ENCODE measurements at places on chromosomes 7 and 10. TPM values are rescaled to one million over a fixed set of nuclear protein-coding genes. Genes with fewer than 3 reads are reported as not detected.
A peak's percentile ranks its signal among the peaks of the same experiment; 100 is the strongest.

The TMEM178B gene
- 0.32 TPM for polyA plus RNA-seq

GRCh38 chr7:150897502-150898474 lies 45.5 kb downstream of the AOC1 start:
- no peak for DNase-seq

- DNase-seq: no peak
Observed at GRCh38 chr7:131554880-131555516, 1.4 kb downstream of the PODXL start.

DNA sequence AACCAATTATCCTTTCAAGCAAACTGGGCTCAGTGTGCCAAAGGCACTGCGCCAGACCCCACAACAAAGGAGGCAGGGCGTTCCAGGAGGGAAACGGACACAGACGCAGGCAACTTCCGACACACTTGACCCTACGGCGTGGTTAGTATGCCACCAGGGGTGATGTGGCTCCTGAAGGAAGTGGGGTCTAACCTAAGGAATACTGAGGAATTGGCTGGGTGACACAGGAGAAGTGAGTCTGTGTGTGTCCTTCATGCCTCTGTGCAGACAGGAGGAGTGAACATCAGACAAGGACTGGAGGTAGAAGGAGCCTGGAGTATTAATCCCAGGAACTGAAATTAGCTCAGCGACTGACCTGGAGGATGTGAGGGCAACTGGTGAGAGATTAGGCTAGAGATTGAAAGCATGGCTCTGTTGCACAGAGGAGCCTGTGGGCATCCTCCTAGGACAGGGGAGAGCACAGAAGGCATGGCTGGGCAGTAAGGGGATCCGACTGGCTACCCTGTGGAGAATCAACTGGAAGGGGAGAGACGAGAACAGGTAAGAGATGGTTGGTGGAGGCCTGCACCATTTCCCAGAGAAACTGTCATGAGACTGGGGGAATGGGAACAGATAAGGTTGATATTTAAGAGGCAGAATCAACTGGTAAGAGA lies 27.8 kb downstream of the GSDME start:
- DNase-seq: no peak

DNA sequence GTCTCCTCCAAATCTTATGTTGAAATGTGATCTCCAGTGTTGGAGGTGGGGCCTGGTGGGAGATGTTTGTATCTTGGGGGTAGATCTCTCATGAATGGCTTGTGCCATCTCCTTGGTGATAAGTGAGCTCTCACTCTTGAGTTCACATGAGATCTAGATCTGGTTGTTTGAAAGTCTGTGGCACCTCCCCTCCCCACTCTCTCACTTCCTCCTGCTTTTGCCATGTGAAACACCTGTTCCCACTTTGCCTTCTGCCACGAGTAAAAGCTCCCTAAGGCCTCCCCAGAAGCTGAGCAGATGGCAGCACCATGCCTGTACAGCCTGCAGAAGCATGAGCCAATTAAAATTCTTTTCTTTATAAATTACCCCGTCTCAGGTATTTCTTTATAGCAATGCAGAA lies 23.5 kb downstream of the TMEM229A start:
- no peak for DNase-seq

DNA sequence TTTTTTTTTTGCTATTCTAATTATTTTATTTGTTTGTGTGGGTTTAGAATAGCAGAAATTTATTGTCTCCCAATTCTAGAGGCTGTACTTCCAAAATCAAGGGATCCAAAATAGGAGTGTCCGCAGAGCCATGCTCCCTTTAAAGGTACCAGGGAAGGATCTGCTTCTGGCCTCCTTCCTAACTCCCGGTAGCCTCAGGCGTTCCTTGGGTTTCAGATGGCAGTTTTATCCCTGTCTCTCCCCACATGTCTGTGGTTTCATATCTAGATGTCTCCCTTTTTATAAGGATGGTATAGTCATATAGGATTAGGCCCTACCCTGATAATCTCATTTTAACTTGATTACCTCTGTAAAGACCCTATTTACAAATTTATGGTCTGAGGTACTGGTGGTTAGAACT lies 48.4 kb downstream of the BMPR1A start:
- DNase-seq: no peak

DNA sequence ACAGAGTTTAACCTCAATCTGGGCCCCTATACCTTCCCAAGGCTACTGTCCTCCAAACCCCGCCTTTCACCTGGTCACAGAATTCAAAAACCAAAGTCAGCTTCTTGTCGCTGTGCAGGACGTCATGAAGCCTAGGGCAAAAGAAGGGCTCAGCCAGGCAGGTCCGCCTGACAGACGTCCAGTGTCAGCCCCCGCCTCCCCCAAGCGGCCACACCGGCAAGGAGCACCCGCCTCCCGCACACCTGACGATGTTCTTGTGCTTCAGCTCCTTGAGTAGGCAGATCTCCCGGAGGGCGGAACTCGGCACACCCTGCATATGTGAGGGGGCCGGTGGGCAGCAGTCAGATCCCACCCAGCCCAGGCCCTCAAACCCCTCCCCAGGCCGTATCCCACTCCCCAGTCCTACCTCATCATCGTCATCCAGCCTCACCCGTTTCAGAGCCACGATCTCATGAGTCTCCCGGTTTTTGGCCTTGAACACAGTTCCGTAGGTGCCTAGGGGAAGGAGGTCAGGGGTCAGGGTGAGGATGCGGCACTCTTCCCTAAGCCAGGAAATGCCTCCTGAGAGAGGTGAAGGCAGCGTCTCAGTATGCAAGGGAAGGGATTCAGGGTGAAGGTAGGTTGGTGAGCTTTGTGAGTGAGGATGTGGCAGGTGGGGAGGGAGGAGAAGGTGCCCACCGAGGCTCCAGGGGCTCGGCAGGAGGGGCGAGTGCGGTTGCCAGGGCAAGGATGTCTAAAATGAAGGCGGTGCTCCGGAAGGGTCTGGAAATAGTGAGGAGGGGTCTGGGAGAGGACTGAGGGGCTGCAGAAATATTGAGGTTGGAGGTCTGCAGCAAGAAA lies 811 bp downstream of the CDK5 start:
- no peak for DNase-seq

- no peak for DNase-seq
Observed at GRCh38 chr10:29411666-29412315, 122.9 kb downstream of the LYZL1 start.

The GPR15LG gene
- not detected for polyA plus RNA-seq

- peak; percentile 63 for DNase-seq
Observed at GRCh38 chr10:96832721-96833219, 672 bp downstream of the LCOR start.

DNA sequence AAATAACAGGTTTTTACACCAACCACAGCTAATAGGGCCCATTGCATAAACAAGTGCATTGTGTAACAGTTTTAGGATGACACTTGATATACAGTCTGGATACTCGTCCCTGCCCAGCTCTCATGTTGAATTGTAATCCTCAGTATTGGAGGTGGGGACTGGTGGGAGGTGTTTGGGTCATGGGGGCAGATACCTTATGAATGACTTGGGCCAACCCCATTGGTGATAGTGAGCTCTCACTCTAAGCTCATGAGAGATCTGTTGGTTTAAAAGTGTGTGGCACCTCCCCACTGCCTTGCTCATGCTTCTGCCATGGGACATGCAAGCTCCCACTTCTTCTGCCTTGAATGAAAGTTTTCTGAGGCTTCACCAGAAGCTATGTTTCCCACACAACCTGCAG lies 136.7 kb downstream of the PDE1C start:
- DNase-seq: no peak

- DNase-seq: no peak
Observed at GRCh38 chr7:69684369-69685292, 86.4 kb downstream of the AUTS2 start.

GRCh38 chr10:123142701-123143161 lies 5.2 kb upstream of the HMX2 start:
- no peak for DNase-seq

GRCh38 chr7:73822319-73823173 lies 8.2 kb upstream of the CLDN4 start:
- DNase-seq: no peak

GRCh38 chr10:118571123-118571522 lies 24.3 kb downstream of the PRLHR start:
- DNase-seq: no peak

DNA sequence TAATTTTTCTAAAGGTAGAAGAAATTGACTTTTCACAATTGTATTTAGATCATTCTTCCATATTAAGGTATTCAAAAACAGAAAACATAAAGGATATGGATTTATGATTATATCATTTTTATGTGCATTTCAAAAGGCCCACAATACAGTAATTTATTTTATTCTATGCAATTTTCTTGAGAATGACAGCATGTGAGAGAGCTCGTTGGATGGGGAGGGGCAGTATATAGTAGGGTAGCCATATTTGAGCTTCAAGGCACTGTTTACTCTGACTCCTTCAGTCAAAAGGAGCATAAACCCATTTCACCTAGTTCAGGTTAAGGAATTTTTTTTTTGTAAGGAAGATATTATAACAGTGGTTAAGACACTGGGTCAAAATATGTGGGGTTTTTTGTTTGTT lies 140.8 kb upstream of the KAT6B start:
- DNase-seq: no peak

- no peak for DNase-seq
Observed at GRCh38 chr10:125133696-125134482, 26.5 kb downstream of the CTBP2 start.

DNA sequence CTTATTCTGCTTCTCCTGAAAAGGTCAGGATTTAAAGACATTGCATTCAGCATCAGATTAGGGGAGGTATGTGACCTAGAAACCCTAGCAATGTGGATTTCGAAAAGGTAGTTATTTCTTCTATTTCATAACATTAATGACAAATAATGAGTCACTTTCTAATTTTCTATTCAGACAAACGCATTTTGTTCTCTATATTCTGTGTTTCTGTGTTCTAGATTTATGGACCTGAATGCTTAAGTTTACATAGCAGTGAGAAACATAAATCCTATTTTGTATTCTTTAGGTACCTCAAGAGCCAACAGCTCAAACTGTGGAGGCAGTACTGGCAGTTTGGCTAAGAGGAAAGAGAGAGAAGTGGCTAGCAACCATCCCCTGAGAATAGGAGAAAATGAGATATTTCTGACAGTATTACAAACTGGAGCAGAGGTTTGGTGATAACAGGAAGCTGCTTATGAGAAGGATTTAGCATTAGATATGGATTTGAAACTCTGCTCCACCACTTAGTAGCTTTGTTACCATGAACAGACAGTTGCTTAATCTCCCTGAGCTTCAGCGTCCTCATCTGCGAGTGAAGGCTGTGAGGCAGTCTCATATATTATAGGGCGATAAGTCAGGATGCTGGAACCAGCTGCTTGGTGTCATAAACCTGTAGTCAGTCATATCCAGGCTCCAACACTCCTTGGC lies 28.2 kb downstream of the CDK14 start:
- DNase-seq: no peak

The GSTO1 gene
- polyA plus RNA-seq: 102 TPM

DNA sequence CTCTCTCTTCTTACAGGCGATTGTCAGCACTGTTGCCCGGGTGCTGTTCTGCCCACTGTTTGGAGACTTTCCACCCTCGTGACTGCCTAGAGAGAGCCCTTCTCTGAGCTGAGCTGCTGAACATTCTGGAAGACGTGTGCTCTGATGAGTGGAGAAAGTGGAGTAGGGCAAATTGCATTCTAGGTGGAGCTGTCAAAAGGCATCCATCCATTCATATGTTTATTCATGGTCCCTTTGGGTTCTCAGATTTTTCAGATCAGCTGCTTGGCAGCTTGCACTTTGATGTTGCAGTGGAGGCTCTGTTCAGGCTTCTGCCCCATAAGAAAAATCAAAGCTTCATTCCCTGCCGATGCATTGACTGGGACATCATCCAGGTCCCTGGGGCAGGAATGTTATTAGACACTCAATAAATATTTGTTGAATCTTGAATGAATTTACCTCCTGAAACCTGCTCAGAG lies 120.7 kb upstream of the EEPD1 start:
- no peak for DNase-seq

The GPR146 gene
- polyA plus RNA-seq: 4.5 TPM

The PCLO gene
- 8.3 TPM for polyA plus RNA-seq

DNA sequence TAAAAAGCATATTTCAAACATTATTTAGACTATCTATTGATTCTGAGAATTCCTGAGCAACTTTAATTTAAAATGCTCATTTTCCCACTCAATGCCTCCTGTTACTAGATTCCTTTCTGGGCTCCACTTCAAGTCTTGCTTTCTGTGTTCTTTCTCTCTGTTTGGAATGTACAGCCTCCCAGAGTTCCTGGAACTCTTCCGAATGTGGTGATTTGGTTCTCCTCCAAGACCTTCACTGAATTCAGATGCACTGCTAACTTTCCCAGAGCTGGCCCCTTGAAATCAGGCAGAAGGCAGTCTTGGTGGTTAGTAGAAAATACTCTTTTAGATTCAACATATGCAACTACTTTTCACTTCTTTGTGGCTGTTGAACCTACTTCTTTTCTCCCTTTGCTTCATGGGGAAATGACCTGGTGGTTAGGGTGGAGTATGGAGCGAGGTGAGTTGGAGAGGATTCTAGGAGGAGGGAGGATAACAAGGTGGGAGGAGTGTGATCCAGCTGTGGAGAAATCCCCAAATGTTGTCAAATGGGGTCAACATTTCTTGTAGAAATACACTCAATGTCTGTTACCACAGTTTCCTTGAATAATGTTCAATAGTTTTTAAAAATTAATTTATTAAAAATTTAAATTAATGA lies 27.9 kb upstream of the CCDC7 start:
- DNase-seq: peak; percentile 14

The CAMK1D gene
- polyA plus RNA-seq: 9.9 TPM

The TMEM270 gene
- polyA plus RNA-seq: not detected

DNA sequence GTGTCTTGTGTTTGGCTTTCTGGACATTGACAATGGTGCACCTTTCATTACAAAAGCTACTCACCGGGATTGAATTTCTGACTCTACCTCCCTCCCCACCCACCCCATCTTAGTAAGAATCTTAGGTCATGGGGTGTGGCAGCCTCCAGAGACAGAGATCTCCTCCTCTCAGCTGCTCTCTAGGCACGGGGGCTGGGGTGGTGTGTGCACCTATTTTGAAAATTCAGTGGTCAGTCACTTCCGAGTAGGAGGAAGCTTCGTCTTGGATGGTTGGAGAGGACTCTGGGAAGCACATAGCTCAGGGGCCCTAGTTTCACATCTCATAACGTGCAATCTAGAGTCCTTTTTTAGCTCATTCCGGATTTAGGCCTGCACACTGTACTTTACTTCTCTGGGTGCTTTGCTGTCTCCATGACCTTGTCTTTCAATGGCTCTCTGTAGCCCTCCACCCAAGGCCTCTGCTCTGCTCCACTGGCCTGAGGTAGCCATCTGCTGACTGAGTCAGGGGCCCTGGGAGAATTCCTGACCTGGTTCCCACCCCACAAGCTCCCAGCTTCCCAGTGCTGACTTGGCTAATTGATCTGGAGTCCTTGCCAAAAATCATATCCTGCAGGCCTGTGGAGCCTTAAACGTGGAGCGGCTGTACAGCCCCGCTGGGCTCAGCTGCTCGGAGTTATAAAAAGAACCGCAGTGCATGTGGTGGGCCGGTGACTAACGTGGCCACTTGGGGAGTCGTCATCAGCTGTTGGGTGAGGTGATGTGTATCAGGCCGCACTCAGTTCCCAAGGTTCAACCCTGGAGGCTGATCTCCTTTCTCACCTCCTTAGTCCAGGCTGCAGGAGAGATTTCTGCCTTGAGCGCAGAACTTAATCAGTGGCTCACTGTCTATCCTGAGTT lies 19.3 kb upstream of the ADAMTS14 start:
- DNase-seq: no peak

The CALML5 gene
- polyA plus RNA-seq: not detected

The INHBA gene
- 5.5 TPM for polyA plus RNA-seq
